Activated CD4-positive, CD25-positive, alpha-beta regulatory T cell treated with anti-CD3 and anti-CD28 coated beads, Interleukin-2, amount 50 U/mL, for 72 hours (primary cell): ENCODE measurements at places on chromosomes 3 and 15.

DNA sequence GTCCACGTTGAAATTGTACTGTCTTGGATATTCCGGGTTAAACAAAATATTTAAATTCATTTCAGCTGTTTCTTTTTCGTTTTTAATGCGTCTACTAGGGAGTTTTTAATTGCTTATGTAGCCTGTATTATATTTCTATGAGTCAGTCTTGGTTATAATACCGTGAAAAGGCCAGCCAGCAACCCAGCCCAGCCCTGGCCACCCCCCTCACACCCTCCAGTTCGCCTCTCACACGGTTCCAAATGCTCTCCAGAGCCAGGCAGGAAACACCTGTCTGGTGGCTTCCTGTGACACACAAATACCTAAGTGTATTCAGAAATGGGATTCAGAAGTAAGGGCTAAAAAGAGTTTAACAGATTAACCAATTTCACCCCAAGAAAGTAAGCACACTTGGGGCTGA, 4.4 kb downstream of the SH3BP5 start:
- DNase-seq = no peak

DNA sequence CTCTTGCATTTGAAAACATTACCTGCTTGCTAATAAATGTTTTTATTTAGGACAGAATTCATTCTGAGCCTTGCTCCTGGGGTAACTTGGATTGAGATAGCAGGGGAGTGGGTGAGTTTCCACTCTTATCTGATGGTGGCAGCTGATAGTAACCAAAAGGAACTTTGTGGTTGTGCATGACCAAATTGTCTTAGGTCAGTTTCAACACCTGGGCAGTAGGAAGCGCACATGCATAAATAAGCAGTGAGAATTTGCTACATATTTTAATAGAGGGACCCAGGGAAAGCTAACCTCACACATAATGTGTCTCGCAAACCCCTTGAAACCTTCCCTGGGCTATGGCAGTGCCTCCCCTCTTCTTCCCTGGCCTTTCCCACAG, 65.4 kb upstream of the XCR1 start:
- no peak for DNase-seq

DNA sequence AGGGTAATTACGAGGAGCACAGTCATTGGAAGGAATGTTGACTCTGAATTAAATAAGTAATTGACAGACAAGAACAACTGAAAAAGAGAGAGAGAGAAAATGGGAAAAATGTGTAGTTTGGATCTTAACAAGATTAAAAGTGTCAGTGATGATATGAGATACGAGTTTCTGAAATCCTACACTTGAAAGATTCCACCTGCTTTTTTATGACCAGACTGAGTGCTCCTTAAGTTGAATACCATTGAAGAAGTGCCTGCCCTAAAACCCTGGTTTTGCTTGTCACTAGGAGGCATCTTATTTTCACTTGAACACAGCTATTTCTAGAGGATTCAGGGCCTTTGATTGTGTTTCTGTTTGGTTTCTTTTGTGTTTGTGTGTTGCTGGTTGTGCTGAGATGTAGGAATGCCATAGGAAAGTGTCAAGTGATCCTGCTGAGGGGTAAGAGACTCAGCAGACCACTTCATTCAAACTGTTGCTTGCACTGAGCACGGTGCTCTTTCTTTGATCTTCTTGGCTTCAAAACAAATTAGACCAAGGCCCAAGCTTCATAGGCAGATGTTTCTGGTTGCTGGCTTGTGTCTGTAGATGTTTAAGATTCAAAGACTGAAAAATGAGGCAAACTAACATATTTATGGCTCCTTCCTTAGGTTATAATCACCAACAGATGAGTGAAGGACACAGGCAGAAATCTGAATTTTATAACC, 17.2 kb upstream of the ABHD10 start:
- no peak for DNase-seq

GRCh38 chr3:31768479-31769125, 212.5 kb downstream of the OSBPL10 start:
- no peak for DNase-seq

DNA sequence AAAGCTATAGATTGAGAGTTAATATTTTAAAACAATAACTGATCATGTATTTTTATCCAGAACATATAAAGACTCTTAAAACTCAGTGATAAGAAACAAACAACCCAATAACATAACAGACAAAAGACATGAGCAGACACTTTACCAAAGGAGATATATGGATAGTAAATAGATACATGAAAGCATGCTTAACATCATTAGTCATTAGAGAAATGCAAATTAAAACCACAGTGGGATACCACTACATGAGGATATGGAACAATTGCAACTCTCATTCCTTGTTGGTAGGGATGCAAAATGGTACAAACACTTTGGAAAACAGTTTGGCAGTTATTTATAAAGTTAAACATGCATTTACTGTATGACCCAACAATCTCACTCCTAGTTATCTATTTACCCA, 95.0 kb downstream of the IQCH start:
- DNase-seq = no peak

- DNase-seq = no peak
Observed at GRCh38 chr15:39695793-39696192, 86.8 kb downstream of the FSIP1 start.

DNA sequence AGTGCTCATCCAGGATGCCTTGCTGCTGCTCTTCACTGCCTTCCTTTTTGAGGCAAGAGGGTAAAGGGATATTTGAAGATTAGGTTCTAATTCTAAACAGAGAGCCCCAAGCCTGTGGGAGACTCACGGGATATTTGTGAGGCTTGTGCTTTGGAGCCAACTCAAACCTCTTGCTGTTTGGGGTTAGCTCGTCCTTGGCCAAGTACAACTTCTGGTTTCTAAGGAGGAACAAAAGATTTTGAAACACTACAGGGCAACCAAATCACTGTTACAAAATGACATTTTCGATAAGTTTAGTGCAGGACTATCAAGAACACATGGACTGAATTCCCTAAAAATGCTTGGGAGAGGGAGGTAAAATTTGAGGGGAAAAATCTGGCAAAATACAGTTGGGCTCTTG, 190.2 kb downstream of the RORA start:
- DNase-seq = no peak

GRCh38 chr15:98442901-98443300, 205.4 kb upstream of the IGF1R start:
- no peak for DNase-seq

DNA sequence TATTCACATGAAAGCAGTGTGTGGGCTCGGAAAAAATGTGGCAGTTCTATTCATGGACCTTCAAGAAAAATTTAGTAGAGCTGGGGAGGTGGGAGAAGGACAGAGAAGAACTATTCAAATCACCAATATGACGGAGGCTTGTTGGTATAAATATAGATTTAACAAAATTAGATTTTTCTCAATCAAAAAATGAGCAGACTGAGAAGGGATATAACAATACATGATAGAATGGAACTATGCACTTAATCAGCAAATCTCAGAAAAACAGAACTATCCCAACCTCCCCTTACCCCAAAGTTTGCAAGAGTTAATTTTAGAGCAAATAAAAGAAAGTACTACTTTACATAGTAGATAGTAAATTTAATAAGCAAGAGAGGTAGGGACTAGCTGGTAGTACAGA, 194.6 kb upstream of the BCL6 start:
- DNase-seq = no peak

DNA sequence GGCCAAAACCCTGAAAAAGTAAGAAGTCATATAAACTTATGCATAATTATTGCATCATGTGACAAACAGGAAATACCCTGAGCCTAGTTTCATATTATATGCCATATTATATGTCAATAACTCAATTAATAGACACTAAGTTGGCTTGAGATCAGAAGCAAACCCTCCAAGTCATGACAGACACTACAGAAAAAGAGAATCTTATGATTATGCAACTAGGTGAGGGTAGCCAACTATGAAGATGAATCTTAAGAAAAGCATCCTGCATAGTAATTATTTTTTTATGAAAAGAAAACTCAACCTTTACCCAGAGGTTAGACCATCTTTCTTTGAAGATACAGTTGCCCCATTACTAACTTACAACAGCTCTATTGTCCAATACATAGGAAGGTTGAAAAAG, 192.4 kb upstream of the VEPH1 start:
- DNase-seq = no peak

DNA sequence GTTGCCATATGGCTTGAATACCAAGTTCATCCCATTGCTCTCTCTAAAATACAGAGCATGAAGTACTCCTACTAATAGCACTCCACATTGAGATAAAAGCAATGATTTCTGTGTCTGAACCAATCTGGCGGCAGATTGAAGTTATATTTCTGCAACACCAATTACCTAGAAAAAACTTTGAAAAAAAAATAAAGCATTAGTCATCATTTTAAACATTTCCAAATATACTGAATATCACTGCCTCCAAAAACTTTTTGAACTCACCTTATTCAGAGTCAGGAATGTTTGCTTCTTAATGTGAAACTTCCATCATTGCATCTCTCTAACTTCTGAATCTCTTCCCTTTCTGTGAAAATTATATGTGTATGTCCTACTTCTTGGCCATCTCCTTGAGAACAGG, 540.5 kb downstream of the GRM7 start:
- no peak for DNase-seq

DNA sequence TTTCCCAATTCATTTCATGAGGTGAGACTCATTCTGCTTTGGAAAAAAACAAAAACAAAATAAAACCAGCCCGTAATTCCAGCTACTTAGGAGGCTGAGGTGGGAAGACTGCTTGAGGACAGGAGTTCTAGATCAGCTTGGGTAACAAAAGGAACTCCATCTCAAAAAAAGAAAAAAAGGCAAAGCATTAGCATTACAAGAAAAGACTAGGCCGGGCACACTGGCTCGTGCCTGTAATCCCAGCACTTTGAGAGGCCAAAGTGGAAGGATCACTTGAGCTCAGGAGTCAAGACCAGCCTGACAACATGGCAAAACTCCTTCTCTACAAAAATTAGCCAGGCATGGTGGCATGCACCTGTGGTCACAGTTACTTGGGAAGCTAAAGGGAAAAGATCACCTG, 33.9 kb downstream of the TRPM7 start:
- no peak for DNase-seq

DNA sequence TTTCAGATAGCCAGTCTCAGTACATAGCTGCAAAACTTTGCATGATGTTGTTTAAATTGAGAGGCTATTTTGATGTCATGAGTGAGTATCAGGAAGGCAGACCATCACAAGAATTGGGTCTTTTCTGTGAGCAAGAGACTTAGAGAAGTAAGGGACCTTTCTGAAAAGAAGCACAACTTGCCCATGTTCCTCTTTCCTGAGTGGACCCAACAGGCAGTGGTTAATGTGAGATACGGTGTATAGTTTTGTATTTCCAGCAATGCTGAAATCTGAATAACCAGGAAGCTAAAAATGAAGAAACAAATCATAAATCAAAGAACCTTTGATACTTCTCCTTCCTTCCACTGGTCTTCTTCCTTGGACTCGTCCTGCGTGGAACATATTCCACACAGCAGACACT, 25.1 kb downstream of the MCTP2 start:
- DNase-seq = no peak

DNA sequence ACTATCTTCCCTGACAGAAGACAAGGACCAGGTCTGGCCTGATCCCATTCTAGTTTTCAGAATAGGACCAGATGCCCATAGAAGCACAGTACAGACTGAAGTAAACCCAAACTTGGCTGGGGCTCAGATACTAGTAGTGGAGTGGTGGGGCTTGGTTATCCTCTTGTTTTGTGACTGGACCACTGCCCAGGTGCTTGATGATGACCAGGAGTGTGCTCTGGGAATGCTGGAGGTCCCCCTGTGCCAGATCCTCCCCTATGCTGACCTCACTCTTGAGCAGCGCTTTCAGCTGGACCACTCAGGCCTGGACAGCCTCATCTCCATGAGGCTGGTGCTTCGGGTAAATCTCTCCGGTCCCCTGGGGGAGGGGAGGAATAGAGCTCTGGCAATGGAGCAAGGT, 36.3 kb downstream of the ESYT3 start:
- DNase-seq = no peak

DNA sequence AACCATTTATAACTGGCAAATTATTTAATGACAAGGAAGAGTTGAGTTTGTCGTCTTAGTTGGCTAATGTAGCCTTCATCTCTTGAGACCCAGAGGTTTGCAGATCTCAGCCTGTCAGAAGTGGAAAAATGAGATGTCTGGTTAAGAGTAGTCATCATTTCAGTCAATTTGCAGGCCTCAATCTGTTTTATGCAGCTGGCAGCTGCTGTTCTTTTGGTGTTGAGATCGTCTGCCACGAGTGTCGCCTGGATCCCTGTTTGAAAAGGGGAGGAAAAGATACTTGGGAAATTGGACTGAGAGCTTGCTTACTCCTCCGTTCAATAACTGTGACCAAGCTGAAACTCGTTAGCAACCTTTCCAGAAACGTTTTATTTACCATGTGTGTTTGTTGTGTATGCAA, 2.3 kb downstream of the PHLDB2 start:
- no peak for DNase-seq

GRCh38 chr3:141529256-141529655, 42.4 kb downstream of the RASA2 start:
- no peak for DNase-seq

DNA sequence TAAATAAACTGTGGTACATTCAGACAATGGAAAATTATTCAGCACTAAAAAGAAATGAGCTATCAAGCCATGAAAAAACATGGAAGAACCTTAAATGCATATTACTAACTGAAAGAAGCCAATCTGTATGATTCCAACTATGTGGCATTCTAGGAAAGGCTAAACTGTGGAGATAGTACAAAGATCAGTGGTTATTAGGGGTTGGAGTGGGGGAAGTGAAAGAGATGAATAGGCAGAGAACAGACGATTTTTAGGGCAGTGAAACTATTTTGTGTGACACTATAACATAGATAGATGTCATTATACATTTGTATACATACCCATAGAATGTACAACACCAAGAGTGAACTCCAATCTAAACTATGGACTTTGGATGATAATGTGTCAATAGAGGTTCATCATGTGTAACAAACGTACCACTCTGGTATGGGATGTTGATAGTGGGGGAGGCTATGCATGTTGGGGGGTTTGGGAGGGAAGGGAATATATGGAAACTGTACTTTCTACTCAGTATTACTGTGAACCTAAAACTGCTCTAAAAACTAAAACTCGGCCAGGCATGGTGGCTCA, 29.0 kb downstream of the RAB27A start:
- DNase-seq = no peak

DNA sequence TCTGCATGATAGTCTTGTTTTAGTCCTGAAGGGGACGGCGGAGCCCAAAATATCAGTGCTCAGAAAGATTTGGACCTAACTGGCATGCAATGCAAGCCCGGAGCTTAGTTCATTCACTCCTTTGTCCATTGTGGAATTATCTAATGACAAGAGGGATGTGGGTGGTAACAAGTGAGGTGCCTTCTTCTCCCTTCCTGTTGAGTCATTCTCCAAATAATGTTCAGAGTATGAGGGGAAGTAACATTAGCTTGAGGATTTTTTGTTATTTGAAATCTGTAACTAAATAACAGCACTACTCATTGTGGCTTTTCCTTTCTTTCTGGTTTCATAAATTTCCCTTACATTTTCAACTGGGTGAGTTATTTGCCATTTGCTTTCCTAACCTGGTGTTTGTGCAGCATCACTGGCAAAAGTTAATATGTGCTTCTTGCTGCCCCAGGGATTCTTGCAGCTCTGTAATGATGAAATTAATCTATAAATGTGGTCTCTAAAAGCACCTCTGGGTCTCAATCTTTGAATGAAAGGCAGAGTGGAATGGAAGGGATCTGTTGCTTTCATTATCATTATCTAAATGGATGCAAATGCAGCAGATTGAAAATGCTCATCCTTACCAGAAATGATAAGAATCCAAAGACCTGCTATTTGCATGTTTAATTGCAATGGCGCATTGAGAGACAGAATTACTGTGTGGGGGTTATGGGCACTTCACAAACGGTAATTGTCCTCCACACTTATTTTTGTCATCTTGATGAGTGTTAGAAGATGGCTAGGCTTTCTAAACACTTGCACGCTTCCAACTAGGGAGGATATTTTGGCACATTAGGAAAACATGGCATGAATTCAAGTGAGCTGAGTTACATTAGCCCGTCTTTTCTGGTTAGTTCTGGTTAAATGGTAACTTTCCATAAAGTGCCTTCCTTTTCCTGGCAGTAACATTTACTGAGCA, 89.9 kb upstream of the MITF start:
- no peak for DNase-seq
